T-cell (primary cell): ENCODE measurements at places on chromosomes 3 and 15.

DNA sequence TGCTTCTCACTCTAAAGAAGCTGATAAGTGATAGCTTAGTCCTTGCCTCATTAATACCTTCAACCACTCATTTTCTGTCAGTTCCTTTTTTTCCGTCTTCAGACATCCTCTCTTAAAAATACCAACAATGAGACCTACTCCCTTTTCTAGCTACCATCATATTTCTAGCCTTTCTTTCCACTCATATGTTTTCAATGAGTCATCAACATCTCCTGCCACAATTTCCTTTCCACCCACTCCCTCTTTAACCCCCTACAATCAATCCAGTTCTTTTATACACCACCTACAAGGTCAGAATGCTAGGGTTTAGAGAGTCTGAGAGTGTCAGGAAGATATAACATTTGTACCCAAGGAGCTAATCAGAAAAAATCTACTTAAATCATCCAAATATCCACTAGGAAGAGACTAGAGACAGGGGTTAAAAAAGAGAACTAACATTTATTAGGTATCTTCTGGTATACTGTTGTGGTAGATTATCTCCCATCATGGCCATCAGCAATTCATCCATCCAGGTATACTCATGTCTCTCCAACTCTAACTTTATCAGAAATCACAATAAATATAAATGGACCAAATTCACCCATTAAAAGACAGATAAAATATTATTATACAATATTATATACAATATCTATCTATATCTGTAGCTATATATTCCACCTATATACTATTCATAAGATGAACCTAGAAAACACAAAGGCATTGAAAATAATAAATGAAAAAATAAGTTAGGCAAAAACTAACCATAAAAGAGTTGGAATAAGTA lies 42.5 kb downstream of the MYLK start:
- DNase-seq = no peak

GRCh38 chr3:193946945-193947344 lies 189.0 kb upstream of the HES1 start:
- no peak for DNase-seq

DNA sequence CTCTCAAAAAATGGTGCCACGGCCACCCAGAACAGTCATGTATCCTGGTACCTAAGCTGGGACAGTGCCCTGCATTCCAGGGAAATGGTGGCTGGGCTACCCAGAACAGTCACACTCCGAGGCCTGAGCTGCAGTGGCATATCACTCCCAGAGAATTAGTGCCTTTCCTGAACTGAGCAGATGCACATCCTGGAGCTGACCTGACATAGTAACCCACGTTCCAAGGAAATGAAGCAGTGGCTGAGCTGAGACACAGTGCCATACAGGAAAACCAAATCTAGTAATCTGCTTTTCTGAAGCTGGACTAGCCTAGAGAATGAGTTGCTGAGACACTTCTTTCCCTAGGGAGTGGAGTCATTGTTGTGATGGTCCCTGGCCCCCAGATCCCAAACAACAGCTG lies 41.8 kb downstream of the SERP1 start:
- no peak for DNase-seq

- DNase-seq = no peak
Observed at GRCh38 chr15:95742836-95743235, 587.7 kb upstream of the NR2F2 start.

- DNase-seq = no peak
Observed at GRCh38 chr3:177538048-177538749, 340.9 kb upstream of the TBL1XR1 start.

DNA sequence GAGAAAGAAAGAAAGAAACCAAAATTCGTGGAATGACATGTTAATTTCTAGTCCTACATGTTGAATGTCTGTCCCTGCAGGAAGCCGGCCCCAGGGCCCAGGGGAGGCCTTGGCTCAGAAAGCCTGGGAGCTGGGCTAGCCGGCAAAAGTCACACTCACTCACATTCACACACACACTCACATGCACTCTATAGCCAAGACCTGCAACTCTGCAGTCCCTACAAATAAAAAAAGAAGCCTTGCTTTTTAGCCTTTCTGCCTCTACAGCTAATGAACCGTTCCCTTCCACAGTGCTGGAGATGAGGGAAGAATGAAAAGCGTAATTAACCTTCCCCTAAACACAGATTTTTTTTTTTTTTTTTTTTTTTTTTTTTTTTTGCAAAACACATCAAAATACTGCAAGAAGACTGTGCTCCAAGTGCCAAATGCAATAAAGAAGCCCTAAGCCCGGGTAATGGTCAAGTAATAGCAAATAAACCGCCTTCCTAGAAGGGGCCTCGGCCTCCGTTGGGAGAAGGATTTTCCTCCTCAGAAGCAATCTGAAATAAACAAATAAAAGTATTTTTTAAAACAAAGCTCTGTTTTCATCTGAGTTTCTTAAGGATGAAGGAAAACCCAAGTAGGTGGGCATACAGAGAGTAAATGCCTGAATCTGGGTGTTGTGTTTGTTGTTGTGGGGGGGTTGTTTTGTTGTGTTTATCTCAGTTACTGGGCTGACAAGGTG lies 4.3 kb downstream of the MECOM start:
- DNase-seq = no peak

DNA sequence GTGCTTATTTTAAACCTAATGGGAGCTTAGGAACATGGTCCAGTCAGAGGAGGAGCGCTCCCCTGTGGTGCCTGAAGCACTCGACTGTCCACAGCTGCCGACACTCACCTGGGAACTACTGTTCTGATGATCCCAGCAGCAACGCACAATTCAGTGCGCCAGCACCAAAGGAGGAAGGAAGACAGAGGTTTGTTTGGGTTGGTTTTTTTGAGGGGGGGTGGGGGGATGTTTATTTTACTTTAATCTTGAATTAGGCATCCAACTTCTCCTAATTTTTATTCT lies 48.8 kb upstream of the VGLL4 start:
- no peak for DNase-seq

DNA sequence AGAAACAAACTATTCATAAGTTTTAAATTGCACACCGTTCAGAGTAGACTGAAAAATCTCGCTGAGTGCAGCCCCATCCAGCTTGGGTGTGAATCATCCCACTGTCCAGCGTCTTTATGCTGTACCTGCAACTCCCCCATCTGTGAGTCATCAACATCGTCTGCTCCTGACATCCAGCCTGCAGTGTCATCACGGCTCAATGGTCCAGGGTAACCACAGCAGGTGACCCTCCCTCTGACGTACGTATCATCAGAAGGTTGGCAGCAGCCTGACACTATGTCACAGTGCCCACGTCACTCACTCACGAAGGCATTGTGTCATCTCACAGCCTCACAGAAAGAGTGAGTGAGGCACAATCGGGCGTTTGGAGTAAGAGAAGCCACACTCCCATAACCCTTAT lies 65.2 kb downstream of the TPRA1 start:
- no peak for DNase-seq

DNA sequence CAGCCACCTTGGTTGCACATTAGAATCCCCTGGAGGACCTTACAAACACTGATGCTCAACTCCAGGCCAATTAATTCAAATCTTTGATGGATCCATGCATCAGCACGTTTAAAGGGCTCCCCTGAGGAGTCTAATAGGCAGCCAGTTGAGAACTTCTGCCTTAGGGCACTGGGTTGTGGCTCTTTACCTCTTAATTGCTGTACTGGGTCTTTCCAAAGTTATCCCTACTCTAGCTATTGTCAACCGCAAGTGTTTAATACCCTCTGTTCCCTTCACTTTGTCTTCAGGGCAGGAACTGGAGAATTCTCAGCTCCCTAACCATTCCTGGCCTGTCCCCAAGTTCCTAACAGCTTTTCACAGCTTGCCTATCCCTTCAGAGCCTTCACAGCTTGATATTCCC lies 15.0 kb upstream of the FAM174B start:
- no peak for DNase-seq

DNA sequence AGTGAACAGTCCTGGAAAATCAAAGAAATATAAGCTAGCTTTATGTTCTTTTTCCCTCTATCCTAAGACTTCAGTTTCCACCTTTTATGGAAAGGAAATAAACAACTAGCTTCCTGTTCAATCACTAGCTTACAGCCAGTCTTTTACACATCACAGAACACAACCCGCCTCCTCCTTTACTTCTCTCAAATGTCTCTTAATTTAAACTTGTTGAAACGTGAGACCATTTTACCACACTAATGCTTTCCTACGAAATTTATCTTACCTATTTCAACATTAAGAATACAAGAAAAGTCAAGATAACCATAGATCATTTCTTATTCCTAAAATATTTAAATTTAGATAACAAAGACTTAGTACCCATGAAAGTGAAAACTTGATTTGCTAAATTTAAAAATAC lies 6.2 kb downstream of the PRTG start:
- no peak for DNase-seq

DNA sequence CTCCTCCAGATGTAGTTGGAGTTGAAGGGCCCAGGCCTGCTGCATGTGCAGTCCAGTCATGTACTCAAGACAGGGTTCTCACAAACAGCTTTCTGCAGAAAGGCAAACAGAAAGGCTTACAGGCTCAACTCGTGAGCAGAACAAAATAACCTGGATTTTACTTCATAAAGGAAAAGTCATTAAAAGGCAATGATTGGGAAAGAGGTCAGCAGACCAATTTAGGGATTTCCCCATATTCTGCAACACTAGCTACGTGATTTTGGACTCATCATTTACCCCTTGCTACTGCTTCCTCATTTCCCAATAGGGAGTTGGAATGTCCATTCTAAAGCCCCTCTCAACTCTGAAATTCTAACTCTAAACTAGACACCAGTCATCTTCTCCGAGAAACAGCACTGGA lies 18.1 kb downstream of the METTL6 start:
- no peak for DNase-seq

- DNase-seq = no peak
Observed at GRCh38 chr3:107981471-107982111, 109.2 kb downstream of the CD47 start.

DNA sequence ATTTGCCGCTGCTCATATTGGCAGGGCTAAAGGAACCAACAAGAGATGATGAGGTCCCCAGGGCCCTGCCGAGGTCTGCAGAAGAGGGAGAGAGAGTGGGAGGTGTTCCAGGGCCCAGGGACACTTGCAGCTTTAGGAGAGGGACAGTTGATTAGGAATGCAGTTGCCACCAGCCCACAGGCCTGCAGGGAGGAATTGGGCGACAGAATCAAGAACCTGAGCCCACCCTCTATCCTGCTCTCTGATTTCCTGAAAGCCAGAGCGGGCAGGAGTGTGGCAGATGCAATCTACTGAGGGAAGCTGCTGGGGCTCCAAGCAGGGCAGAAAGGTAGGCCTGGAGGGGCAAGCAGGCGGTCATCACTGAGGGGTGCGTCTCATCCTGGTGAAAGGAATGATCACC lies 12.1 kb upstream of the PRR23E start:
- DNase-seq = no peak

- no peak for DNase-seq
Observed at GRCh38 chr3:123653221-123653682, 68.4 kb upstream of the HACD2 start.

DNA sequence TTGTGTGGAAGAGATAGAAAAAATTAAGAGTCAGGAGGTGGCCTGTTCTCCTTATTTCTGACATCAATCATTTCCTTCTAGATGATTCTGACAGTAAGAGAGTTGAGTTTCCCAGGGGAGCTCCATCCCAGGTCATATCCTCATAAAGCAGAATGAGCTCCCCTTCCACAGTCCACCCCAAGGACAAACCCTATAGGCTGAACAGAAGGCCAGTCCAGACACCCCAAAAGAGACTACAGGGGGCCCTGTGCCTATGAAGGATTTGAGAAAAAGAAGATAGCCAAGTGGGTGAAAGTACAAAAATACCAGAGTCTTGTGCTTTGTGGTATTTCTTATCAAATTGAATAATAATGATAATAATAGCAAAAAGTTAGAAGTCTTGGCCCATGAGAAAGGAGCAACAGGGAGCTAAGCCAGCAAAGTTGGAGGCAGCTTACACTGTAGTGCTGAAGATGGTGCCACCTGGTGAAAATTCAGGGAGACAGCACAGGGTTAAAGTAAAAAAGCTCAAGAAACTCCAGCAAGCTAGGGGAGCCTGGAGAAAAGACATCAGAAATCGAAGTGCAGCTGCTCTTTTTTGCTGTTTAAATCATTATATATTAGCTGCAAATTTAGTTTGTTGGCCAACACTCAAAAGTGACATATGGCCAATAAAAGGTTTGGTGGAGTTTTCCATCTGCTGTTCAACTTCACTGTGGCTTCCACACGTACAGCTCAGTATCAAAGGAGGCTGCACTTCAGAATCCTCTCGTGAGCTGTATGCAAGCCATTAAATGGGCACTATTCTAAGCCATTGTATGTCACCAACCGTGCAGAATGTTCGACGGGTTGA lies 35.8 kb upstream of the SLC24A5 start:
- DNase-seq = no peak

DNA sequence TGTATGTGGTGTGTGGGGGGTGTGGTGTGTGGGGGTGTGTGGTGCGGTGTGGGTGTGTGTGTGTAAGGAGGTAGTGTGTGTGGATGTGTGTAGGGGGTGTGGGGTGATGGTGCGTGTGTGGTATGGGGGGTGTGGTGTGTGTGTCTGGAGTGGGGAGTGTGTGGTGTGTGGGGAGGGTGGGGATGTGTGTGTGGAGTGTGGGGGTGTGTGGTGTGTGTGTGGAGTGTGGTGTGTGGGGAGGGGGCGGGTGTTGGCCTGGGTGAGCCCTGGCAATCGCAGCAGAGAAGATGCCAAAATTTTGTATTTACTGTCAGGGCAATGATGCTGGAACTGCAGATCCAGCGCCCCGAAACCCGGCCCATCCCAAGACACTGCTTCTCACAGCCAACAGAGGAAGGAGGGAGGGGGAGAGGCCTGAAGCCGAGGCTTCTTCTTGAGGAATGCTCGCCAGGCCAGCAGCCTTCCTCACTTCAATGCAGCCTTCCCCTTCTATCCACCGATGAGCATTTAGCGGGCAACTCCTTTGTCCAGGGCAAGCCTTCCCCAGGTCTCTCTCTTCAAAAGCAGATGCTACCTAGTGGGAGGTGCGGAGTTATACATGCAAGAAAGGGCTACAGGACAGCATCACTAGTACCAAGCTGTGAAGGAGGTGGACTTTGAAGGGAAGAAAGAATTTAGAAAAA lies 11.9 kb upstream of the SRP14 start:
- no peak for DNase-seq
